Lung (tissue), 17 donors: ENCODE measurements at places on chromosomes 11 and 22. TPM values are rescaled to one million over a fixed set of nuclear protein-coding genes. Genes with fewer than 3 reads are reported as not detected.

GRCh38 chr11:9184516-9184915 is 80.6 kb downstream of the DENND5A start:
- DNase-seq = no peak
- H3K27me3 ChIP-seq = no peaks in the 10 kb centered on the region
- no peaks in the 10 kb centered on the region for H3K4me1 ChIP-seq

- H3K4me3 ChIP-seq = no peak overlapping the region
- H3K27ac ChIP-seq = no peak overlapping the region
- peak; percentile 57 for DNase-seq
- H3K27me3 ChIP-seq = no peaks in the 10 kb centered on the region
- H3K36me3 ChIP-seq = peaks cover 3% of the 10 kb centered on the region
- peaks cover 10% of the 10 kb centered on the region for H3K4me1 ChIP-seq
Observed at GRCh38 chr11:94150704-94151685, 22.4 kb downstream of the PANX1 start.

DNA sequence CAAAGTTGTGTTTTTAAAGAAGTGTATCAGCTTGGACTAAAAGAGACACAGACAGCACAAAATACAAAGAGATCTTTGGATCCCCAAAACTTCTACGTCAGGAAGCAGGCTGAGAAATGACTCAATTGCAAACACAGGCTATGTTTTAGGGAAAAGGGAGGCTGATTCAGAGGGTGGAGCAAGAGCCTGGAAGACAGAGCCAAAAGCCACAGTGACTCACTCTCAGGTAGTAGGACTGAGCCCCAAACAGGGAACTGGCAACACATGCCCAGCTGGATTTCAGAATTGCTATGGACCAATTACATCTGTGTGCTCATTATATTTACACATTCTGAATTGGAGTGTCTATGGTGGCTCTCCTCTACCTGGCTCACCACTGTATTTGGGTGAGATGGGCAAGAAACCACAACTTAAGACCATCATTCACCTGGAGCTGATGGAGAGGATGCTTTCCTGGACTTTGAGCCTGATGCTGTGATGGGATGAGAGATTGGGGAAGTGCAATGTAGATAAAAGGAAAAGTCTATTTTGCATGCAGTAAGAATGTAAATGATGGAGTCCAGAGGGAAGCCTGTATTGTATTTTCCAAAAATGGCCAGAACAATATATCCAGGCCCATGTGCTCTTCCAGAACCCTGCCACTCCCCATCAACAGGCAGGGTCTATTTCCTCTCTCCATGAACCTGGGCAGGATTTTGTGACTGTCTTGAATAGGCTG is 20.8 kb upstream of the LINC01488 start:
- no peaks in the 10 kb centered on the region for H3K4me1 ChIP-seq
- no peak overlapping the region for H3K27ac ChIP-seq
- H3K4me3 ChIP-seq = no peak overlapping the region

Gene FXYD6
- 45.7 TPM for total RNA-seq

Gene FZD4
- total RNA-seq = 24.3 TPM
